ENCODE measurements at places on chromosomes 6 and 20.

DNA sequence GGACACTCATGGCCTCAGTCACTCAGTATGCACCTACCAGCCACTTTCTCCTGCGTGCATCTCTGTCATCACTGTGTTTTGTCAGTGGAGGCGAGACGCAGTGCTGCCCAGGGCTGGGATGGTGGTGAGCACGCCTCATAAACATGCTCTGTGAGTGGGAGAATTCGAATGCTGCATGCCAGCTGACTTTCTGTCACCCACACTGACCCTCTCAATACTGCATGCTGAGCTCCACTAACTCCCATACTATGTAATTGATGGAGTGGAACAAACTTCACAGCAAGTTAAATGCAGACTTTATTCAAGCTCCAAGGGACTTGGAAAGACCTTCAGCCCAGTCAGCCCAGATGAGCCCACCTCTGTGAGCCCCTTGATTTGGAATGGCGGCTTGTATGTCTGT, 22.7 kb upstream of the GGTLC1 start:
- DNase-seq: no peak

- DNase-seq: no peak
These were observed 55.2 kb downstream of the YTHDF1 start for GRCh38 chr20:63160641-63161175.

DNA sequence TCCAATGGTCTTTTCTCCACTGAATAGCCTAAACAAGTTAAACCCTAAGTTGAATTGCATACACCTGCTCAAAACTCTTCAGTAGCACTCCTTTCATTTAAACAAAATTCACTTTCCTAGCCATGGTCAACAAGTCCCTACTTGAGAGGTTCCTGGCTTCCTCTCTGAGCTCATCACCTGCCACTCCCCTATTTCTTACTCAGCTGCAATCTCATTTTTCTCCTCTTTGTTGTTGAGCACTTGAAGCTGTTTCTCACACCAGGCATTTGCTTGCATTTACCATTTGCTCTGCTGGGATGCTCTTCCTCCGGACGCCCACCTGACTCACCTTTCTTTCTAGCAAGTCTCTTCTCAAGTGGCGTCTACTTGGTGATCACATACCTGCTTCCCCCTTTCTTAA, 38.5 kb downstream of the EDN1 start:
- DNase-seq: no peak

DNA sequence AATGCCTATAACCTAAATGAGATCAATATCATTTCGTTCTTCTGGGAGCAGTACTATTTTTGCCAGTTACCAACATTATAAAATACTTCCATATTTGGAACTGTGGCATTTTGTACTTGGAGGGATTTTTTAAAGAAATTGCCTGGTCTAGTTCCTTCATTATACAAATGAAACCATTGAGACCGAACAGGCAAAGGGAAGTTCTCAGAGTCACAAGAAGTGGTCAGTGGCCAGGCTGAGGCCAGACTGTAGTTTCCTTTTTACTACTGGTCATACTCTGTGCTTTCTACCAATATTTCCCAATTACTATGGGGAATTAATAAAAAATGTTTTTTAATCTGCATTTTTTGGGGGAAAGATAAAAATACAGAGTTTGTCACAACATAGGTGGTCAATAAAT, 332.0 kb downstream of the NRN1 start:
- DNase-seq: no peak

DNA sequence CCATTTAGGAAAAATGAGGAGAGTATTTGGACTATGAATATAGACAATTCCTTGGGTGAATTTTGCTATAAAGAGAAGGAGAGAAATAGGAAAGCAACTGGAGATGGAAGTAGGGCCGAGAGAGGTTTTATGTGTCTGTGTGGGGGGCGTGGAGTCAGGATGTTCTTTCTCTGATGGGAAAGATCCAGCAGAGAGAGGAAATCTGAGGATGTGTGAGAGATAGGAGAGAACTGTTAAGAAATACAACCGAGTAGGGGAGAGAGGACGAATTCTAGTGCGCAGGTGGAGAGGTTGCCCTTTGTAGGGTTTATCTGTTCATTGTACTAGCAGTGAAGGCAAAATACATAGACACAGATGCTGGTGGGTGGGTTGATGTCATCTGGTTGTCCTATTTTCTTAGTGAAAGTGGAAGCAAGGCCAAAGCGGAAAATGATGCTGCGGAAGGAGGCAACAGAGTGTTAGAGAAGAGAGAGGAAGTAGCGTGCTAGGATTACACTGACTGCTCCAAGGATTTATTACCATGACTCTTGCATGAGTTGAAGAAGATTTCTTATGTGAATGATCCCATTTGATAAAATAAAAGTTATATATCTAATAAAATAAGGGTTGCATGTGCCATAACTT, 57.7 kb downstream of the CLVS2 start:
- no peak for DNase-seq

GRCh38 chr6:168498161-168498843, 57.3 kb downstream of the SMOC2 start:
- DNase-seq: no peak

GRCh38 chr20:8393381-8393780, 261.3 kb downstream of the PLCB1 start:
- no peak for DNase-seq

GRCh38 chr6:136527831-136528230, 22.4 kb downstream of the MAP7 start:
- no peak for DNase-seq

GRCh38 chr20:19583532-19584175, 174.4 kb upstream of the RIN2 start:
- no peak for DNase-seq

DNA sequence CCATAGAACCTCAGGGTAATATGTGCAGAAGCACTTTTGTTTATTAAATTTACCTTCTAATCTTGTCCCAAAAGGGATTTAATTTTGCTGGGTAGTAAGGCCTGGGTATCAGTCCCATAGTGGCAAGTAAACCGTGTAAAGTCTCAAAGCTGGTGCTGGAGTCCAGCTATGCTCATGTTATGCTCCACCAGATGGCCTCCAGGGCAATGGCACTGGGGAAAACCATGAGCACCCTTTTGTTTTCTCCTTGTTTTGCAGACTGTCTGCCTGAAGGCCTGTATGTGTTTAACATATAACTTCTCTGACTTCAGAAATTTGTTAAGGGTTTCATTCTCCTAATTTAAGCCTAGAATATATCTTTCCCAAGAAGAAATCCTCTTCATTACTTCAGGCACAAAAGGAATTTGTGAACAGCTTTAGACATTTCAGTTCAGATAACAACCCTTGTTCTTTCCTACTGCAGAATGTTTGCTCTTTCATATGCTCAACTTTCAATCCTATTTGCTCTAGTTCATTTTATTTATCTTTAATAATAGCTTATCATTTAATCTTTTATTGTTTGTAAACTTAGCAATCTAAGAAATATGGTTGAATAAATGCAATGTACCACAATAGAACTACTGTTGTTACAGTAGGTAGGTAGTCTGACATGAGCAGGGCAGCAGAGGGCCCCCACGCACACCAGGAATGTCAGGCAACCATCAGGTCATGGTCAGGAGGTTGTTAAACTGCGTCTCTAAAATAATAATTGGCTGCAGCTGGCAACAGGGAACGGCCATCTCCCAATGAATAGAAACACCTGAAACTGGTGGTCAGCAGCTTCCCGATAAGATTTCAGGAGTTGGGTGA, 162.8 kb downstream of the TENT5A start:
- no peak for DNase-seq

DNA sequence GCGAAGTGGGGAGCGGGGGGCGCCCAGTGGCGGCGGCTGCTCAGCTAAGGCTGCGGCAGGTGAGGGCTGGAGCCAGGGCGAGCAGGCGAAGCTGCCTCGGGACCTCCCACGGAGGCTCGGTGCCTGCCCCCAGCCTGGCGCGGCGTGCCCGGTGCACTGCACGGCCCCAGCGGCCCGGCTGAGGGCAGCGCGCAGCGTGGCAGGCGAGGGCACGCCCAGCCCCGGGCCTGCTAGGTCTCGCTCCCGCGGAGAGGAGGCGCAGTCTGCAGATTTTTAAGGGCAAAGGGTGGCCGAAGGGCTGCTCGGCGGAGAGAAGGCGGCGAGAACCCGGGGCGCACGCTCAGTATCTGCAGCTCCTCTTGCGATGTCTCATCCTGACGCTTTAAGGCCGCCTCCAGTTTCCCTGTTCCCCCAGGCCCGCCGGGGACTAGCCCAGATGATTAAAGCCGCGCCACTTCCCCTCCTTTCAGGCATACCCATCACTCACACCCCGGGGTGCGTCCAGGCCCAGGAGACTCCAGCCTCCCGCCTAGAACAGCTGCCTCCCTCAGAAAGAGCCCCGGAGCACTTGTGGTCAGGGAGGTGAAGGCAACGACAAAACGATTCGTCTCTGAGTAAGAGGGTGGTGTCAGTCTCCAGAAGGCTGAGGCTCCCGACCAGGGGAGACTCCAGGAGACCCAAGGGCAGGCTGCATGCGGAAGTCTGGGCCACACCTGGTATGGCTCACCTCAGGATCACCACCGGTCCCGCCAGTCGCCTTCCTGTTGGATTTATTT, at the start of gene FERMT1:
Gene FERMT1, minus strand, starts transcription at position 158 of the 776 bp plus-strand sequence. CDS start 3,476 bp downstream, outside the sequence.
- peak; percentile 14 for DNase-seq

DNA sequence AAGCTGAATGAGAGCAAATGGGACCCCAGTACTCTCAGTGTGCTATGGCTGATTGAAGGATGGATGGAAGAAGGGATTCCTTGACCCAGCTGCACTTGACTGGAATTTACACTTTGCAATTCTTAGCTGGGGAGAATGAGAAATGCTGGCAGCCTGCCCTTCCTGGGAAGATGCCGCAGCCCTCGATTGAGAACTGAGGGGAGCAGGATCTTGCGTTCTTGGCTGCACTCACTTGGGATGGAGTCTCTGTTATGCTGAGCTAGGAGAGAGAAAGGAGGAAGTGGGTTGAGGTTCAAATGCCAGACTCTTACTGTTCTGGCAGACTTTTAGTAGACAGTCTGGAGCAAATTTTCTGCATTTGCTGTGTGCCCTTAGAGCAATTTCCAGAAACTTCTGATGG, 221.2 kb downstream of the FNDC1 start:
- no peak for DNase-seq

- DNase-seq: no peak
These were observed 7.6 kb upstream of the RNF182 start for GRCh38 chr6:13917141-13917540.

DNA sequence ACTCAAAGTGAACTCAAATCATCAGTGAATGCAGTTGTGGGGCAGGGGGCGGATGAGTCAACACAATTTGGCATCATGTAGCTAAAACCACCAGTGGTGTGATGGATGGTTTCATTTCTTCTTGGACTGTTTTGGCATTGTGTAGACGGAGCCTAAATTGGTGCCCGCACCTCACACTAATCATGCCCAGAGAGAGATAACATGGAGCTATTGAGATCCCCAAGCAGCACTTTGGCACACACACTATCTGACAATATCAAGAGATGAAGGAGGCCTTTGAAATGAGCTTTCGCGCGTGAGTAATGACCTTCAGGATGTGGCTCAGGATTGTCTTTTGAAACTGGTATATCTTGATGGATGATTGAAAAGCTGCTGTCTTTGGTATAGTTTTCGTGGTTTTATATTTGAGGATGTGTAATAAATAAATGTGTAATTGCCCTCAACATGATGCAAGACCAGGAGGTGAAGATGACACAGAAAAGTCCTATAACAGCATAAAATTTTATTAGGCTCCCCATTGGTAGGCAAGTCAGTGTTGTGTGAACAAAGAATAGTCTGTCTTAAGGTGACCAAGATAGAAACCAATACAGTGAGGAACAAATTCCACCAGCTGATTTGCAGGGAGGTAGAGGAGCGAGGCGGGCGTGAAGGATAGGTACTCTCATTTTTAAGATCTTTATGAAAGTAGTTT, 174.2 kb downstream of the TSHZ2 start:
- DNase-seq: peak; percentile 7

GRCh38 chr6:38480036-38480435, 159.7 kb downstream of the BTBD9 start:
- no peak for DNase-seq

GRCh38 chr6:116512111-116512559, 696 bp downstream of the CALHM5 start:
- no peak for DNase-seq

DNA sequence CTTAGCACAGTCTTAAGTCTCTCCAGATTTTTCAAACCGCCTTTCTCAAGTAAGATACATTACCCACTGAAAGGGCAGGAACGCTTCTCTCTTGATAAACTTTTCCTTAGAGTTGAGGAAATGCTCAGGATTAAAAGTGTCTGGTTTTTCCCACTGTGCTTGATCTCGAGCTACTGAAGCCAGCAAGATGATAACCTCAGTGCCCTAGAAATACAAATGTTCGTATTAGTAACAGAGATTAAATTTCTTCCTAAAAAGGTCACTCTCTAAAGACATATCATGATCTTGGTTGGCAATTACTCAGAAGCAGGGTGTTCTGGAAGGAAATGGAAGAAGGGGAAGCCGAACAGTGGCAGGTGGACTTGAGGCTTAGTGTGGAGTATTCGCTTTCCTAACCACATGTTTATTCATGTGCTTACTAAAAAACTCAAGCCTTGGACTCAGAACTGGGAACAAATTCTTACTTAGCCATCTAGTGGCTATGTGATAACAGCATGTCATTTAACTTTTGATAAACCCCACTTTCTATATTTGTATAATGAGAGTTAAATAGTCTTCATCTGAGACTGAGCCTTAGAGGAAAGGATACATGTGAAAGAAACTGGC, 20.1 kb downstream of the C6orf141 start:
- no peak for DNase-seq

DNA sequence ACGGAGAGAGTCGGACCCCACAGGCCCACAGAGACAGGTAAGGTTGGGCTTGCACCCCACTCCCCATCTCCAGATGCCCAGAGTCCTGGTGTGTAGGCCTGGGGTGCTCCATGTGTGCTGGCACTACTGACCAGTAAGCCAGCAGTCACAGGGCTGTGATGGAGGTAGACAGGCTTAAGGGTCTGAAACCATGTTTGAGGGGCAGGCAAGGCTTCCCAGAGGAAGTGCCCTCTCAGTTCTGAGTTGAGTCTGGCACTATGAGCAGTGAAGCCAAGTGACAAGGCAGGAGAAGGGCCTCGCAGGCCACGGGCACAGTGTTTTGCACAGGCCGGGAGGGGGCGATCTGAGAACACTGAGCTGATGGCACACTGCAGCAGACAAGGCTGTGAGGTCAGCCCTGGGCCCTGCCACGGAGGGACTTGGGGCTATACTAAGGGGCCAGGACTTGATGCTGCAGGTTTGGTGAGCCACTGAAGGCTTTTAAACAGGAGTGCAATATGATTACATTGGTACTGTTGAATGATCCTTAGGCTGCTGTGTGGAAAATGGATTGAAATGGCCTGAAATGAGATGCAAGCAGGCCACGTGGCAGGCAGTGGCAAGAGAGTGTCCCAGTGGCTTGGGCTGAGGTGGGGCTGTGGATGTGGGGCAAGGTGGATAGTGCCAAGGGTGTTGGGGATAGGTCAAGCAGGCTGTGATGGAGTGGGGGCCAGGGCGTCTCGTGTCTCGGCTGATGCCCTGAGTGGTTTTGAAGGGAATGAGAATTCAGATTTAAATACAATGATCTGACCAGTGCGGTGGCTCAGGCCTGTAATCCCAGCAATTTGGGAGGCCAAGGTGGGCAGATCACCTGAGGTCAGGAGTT, 20.3 kb downstream of the TTBK1 start:
- peak; percentile 58 for DNase-seq

GRCh38 chr20:57262301-57262700, 4.1 kb downstream of the BMP7 start:
- DNase-seq: no peak

GRCh38 chr6:155050311-155050710, 55.2 kb downstream of the TIAM2 start:
- DNase-seq: peak; percentile 9
